ENCODE measurements at places on chromosomes 7 and 10. TPM values are rescaled to one million over a fixed set of nuclear protein-coding genes. Genes with fewer than 3 reads are reported as not detected.

Gene GJD4
- not detected for total RNA-seq

Gene SGCE
- 1.5 TPM for total RNA-seq

Gene TUBB8
- total RNA-seq: not detected

Gene LHPP
- total RNA-seq: 20.1 TPM

Gene FAM25A
- total RNA-seq: not detected

Gene ZYX
- 174 TPM for total RNA-seq

DNA sequence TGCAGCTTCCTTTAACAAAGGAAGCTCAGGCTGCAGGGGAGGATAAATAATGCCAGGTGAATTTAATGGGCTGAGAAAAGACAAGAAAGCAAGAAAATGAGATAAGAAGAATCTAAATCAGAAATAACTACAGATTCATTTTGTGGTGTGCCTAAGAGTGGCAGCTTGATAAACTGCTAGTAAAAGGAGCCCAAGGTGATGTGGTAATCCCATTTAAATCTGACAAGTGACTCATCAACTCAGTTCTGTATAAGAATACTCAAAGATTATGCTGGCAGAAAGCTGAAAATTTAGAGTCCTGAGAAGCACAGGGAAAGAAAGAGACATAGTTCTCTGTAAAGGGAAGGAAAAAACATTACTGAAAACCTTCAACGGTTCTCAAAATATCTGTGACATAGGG is 109.4 kb upstream of the PDE1C start:
- no peaks in the 10 kb centered on the region for H3K36me3 ChIP-seq
- H3K27ac ChIP-seq: no peak overlapping the region
- H3K27me3 ChIP-seq: no peaks in the 10 kb centered on the region
- no peak for DNase-seq
- H3K4me3 ChIP-seq: no peak overlapping the region

DNA sequence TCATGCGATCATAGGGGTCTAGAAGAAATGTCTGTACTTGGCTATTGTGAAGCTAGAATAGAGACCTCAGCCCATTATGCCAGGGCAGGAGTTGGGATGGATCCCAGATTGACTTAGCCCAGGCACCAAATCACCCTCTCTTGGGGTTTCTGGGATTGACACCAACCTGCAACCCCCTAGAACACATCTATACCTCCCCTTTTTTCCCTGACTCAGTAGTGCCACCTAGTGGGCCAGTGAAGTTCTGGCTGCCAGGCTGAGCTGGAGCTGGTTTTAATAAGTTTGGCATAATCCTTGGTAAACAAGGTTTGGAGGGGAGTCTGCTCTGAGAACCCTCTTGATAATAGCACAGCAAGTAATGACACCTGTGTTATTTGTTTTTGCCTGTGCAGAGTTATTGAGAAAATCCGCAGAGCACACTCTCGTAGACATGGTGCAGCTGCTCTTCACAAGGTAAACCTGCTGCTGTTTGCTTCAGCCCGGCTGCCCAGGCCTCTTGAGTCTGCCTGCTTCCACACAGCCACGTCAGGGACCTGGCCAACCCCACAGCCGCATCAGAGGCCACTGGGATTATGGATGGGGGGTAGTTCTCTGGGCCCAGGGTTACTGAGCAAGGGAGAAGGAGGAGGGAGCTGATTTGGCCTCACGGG is 43.3 kb upstream of the NFKB2 start:
- DNase-seq: peak; percentile 74
- H3K27ac ChIP-seq: no peak overlapping the region
- H3K4me1 ChIP-seq: no peaks in the 10 kb centered on the region

DNA sequence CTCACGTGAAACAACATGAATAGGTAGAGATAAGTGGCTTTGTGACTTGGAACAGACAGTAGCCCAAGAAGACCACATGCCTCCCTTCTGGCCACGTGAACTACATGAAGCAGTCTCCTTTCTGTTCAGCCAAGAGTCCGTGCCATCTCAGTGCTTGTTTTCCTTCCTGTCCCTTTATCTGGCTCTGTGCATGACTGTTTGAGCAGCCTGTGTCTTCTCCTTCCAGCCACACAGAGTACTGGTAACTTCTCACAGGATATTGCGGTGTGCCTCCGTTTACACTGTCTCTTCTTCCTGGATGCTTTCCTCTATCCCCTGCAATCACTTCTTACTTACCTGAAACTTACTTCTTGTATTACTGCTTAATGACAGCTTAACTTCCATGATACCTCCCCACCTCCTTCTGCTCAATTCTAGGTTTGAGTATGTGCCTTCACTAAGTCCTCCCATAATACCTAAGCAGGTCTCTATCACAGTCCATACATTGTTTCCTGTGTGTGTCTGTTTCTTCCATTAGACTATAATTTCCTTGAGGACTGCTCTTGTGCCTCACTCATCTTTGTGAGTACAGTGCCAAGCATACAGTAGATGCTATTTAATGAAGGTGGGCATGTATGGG is 748.7 kb downstream of the AUTS2 start:
- H3K27ac ChIP-seq: no peak overlapping the region
- no peaks in the 10 kb centered on the region for H3K27me3 ChIP-seq
- no peaks in the 10 kb centered on the region for H3K36me3 ChIP-seq
- no peak for DNase-seq
- no peaks in the 10 kb centered on the region for H3K4me1 ChIP-seq
- H3K4me3 ChIP-seq: no peak overlapping the region

DNA sequence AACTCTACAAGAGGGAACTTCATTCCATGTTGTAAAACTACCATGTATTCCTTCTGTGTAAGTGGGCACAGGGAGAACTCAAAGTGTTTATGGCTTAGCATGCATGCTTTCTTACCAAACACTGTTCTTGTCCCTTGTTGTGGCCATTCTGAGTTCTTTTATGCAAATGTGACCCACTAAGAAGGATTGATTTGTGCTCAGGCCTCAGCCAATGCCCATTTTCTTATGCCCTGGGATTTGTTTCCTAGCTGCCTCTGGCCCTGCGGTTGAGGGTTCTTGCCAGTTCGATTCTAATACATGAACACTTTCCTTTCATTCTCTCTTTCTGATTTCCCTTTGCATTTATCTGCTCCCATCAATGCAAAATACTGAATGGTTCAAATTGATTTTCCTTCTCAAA is 316.7 kb downstream of the NRG3 start:
- H3K4me1 ChIP-seq: no peaks in the 10 kb centered on the region
- no peak overlapping the region for H3K4me3 ChIP-seq
- no peaks in the 10 kb centered on the region for H3K36me3 ChIP-seq
- DNase-seq: no peak

- H3K36me3 ChIP-seq: no peaks in the 10 kb centered on the region
- no peaks in the 10 kb centered on the region for H3K4me1 ChIP-seq
- no peak overlapping the region for H3K4me3 ChIP-seq
These were observed 31.2 kb downstream of the TOMM7 start for GRCh38 chr7:22791204-22792158.

DNA sequence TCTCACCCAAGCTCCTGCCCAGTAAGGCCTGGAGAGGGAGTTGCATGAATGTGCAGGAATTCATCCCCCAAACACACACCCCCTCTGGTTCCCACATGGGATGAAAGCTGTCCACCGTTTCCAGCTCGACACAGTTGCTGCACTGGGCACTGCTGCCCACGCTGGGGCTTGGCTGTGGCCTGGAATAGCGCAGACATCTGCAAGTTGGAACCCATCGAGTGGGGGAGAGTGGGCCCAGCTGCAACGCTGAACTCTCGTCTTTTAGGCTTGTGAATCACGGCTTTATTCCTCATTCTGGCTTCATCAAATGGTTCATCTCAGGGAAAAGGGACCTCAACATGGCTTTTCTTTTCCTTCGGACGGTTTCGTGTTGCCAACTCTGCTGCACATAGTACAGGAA is 264.7 kb downstream of the DNAJB6 start:
- H3K4me3 ChIP-seq: no peak overlapping the region
- no peaks in the 10 kb centered on the region for H3K36me3 ChIP-seq
- no peaks in the 10 kb centered on the region for H3K27me3 ChIP-seq
- no peak overlapping the region for H3K27ac ChIP-seq
- no peaks in the 10 kb centered on the region for H3K4me1 ChIP-seq

DNA sequence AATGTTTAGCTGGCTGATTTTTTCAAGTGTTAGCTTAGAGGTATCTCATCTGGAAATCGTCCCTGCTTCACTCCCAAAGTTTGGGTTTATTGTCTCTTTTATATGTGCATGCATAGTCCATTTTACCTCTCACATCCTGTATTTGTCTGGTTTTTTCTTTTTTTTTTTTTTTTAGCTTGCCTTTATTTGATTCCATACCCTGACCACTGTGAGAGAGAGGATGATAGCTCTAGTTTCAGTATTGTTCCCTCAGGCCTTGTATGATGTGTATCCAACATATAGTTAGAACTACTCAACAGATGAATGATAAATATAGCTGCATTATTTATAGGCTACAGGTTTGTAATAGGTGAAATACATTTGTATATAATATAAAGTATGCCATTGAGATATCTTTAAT is 29.9 kb downstream of the PCGF5 start:
- DNase-seq: no peak
- peaks cover 37% of the 10 kb centered on the region for H3K36me3 ChIP-seq
- H3K27ac ChIP-seq: no peak overlapping the region
- H3K4me1 ChIP-seq: peaks cover 5% of the 10 kb centered on the region
- no peaks in the 10 kb centered on the region for H3K27me3 ChIP-seq
- H3K4me3 ChIP-seq: no peak overlapping the region

DNA sequence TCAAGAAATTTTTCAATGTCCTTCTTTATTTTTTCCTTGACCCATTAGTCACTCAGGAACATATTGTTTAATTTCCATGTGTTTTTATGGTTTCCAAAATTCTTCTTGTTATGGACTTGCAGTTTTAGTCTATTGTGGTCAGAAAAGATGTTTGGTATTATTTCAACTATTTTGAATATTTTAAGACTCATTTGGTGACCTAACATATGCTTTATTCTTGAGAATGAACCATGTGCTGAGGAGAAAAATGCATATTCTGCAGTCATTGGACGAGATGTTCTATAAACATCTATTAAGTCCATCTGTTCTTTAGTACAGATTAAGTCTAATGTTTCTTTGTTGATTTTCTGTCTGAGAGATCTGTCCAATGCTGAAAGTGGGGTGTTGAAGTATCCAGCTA is 42.3 kb upstream of the MDFIC start:
- no peak overlapping the region for H3K4me3 ChIP-seq
- H3K36me3 ChIP-seq: no peaks in the 10 kb centered on the region
- H3K27ac ChIP-seq: no peak overlapping the region

DNA sequence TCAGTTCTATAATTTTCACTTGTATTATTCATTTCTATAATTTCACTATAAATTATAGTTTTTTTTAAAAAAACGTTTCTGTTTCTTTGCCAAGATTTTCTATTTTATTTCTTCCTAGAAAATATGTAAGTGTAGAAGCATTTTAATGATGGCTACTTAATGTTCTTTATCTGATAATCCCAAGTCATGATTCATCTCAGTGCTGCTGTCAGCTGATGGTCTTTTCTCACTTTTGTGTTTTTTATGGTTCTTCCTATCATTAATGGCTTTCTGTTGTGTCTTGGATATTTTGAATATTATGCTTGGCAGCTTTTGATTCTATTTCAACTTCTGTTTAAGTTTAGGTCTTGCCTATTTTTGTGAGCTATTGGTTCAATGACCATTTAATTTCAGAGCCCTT is 268.6 kb downstream of the BAMBI start:
- DNase-seq: no peak
- peaks cover 2% of the 10 kb centered on the region for H3K27me3 ChIP-seq

DNA sequence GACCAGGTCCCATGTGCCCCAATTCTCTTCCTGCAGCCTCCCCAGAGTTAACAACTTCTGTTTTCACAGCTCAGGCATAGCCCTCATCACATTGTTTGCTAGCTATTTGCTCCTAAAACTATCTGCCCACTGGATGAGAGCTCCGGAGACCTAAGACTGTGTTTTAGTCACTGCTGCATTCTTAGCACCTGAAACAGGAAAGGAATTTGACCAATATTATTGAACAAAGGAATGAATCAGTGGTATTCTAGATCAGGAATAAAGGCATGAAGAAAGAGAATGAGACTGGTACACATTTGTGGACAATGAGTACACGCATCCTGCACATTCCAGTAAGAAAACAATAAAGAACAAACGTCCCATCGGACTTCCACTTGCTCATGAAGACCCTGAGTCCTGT is 54.8 kb downstream of the PPP1R17 start:
- no peaks in the 10 kb centered on the region for H3K4me1 ChIP-seq
- no peak overlapping the region for H3K27ac ChIP-seq
- H3K36me3 ChIP-seq: no peaks in the 10 kb centered on the region
- H3K4me3 ChIP-seq: no peak overlapping the region

- H3K27me3 ChIP-seq: no peaks in the 10 kb centered on the region
- H3K27ac ChIP-seq: no peak overlapping the region
These were observed 73.2 kb downstream of the AP3M1 start for GRCh38 chr10:74077416-74077815.

GRCh38 chr10:104989880-104990279 is 348.8 kb downstream of the SORCS3 start:
- no peak for DNase-seq
- no peaks in the 10 kb centered on the region for H3K36me3 ChIP-seq
- H3K4me3 ChIP-seq: no peak overlapping the region
- no peaks in the 10 kb centered on the region for H3K27me3 ChIP-seq

DNA sequence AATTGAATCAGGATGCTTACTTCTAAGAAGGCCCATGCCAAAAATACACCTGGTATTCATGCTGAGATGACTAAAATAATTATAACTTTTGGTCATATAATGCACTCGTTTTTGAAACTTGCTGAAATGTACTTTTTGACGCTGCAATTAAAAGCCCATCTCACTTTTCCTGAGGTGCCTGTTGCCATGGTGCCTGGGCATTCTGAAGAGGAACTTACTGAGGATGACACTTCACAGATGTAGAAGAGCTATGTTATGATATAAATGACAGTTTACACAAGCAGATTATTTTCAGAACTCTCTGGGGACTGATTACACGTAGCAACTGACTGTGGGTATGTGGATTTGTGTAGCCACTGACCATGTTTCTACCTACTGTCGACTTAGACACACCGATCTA is 182.4 kb downstream of the TPK1 start:
- H3K4me1 ChIP-seq: no peaks in the 10 kb centered on the region
- H3K27me3 ChIP-seq: no peaks in the 10 kb centered on the region
- DNase-seq: no peak
- no peak overlapping the region for H3K27ac ChIP-seq
- no peak overlapping the region for H3K4me3 ChIP-seq
- H3K36me3 ChIP-seq: peaks cover 3% of the 10 kb centered on the region

DNA sequence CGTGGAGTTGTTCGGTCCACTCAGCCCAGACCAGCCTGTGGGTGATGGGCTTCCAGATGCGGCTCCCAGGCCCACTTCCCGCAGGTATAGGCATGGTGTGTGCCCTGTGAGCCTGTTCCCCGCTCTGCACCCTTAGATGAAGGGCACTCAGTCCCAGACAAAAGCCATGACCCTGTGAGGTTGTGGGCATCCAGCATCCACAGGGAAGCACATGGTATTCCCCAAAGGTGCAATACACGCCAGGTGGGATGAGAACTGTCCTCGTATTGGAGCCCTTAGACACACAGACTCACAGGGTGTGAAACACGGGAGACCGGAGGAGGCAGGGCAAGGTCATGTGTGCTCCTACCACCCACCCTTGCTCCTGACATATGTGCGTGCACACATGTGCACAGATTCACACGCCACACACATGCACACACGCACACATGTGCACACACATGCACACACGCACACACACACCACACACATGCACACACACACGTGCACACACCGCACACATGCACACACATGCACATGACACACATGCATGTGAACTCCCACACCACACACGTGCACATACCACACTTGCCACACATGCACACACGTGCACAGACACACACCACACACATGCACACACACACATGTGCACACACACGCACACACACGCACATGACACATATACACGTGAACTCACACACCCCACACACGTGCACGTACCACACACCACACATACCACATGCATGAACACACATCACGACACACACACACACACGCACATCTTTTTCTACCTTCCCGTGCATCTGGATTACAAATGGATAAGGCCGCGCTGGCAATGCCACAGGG is 319.4 kb downstream of the WDR37 start:
- no peaks in the 10 kb centered on the region for H3K36me3 ChIP-seq
- H3K4me3 ChIP-seq: no peak overlapping the region
- no peak overlapping the region for H3K27ac ChIP-seq
- H3K27me3 ChIP-seq: peaks cover 4% of the 10 kb centered on the region

Measured in CD4-positive, CD25-positive, alpha-beta regulatory T cell (primary cell).